Nasal cavity respiratory epithelium epithelial cell of viscerocranial mucosa (primary cell): ENCODE measurements at places on chromosomes 2 and 18. TPM values are rescaled to one million over a fixed set of nuclear protein-coding genes. Genes with fewer than 3 reads are reported as not detected.

ANKRD62 gene
- under 0.01 TPM in 1 of 2 replicates, not detected in the other for total RNA-seq

PSTPIP2 gene
- 9.6 and 18.9 TPM in 2 replicates for total RNA-seq

PXDN gene
- 51.6 and 109 TPM in 2 replicates for total RNA-seq

SPHKAP gene
- not detected in 2 replicates for total RNA-seq

SERPINB3 gene
- 32.5 and 258 TPM in 2 replicates for total RNA-seq

ACMSD gene
- not detected in 2 replicates for total RNA-seq

SH3RF3 gene
- under 0.01 and 0.57 TPM in 2 replicates for total RNA-seq

ANKRD30BL gene
- total RNA-seq: not detected in 2 replicates

RAD51AP2 gene
- total RNA-seq: 0.34 and 0.57 TPM in 2 replicates

ALK gene
- 0.14 TPM in 1 of 2 replicates, not detected in the other for total RNA-seq

MFSD2B gene
- 0.07 TPM in 1 of 2 replicates, not detected in the other for total RNA-seq

BAZ2B gene
- total RNA-seq: 60.8 and 83.6 TPM in 2 replicates

FAHD2B gene
- 7.8 and 12.6 TPM in 2 replicates for total RNA-seq

GPR39 gene
- total RNA-seq: 2.7 and 8.8 TPM in 2 replicates

FARSB gene
- total RNA-seq: 22.6 and 23.2 TPM in 2 replicates

LYPD6 gene
- total RNA-seq: 1.4 TPM in 2 replicates

OTOS gene
- not detected in 2 replicates for total RNA-seq

ZAP70 gene
- 0.07 TPM in 1 of 2 replicates, not detected in the other for total RNA-seq

CARF gene
- total RNA-seq: 4.1 and 6.3 TPM in 2 replicates

TMEM182 gene
- total RNA-seq: 6.5 and 7.2 TPM in 2 replicates

GREB1 gene
- 0.28 and 0.34 TPM in 2 replicates for total RNA-seq

SERPINB4 gene
- total RNA-seq: 1.7 and 63.5 TPM in 2 replicates

VIT gene
- not detected in 2 replicates for total RNA-seq

CTLA4 gene
- total RNA-seq: not detected in 2 replicates

GALNT5 gene
- total RNA-seq: 30.1 and 32.5 TPM in 2 replicates

FKBP1B gene
- 6.4 and 7.9 TPM in 2 replicates for total RNA-seq

QPCT gene
- total RNA-seq: 5.3 and 16.1 TPM in 2 replicates

MYCN gene
- not detected in 2 replicates for total RNA-seq
